ENCODE measurements at places on chromosomes 2 and 18.

DNA sequence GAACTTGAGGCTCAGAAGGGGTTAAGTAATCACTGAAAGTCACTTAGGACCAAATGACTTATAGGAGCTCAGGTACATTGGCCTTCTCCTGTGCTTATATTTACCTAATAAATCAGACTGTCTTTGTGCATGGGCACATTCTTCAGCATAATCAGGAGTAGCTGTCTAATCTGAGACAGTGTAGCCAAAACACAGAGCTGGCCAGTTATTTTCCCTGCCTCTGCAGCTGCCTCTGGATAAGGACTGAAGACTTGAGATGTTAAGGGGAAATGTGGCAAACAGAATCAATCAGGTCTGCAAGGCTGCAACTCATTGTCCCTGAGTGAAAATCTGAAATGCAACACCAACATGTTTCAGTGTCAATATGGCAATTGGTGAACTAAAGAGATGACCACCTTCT, 1.5 kb downstream of the FSHR start:
- no peak for DNase-seq

GRCh38 chr2:162732946-162733698, 105.4 kb downstream of the KCNH7 start:
- no peak for DNase-seq

DNA sequence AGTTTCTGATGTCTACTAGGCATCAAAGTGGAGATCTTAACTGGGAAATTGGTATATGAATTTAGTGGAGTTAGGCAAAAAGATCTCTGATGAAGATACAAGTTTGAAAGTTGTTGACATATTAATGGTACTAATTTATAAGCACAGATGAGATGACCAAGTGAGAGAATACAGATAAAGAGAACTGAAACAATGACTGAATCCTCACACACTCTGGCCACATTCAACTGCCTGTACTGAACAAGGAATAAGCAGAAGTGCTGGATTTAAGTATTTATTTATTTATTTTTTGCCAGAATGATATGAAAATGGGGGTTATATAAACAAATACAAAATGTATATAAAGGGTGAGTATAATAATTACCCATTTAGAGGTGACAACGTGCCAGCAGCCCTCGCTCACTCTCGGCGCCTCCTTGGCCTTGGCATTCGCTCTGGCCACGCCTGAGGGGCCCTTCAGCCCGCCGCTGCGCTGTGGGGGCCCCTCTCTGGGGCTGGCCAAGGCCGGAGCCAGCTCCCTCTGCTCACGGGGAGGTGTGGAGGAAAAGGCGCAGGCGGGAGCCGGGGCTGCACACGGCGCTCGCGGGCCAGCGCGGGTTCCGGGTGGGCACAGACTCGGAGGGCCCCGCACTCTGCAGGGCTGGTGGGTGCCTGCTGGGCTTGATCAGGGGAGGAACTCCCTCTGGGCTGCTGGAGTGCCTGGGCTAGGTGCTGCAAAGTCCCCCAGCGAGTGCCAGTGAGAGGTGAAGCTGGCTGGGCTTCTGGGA, 1363.9 kb upstream of the CRIM1 start:
- DNase-seq: no peak

GRCh38 chr2:56202381-56203121, 18.8 kb downstream of the CCDC85A start:
- DNase-seq: no peak

DNA sequence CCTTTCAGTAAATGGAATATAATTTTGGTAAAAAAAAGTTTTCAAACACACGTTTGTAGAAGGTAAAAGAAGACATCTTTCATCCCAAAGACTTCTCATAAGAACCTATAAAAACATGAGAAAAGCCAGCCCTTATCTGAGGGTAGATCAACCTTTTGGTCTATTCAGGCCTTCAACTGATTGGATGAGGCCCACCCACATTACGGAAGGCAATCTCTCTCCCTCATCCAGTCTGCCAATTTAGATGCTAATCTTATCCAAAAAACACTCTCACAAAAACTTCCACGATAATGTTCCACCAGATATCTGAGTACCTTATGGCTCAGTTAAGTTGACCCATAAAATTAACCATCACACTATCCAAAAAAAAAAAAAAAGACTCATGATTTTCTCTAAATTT, 2.2 kb upstream of the CDH20 start:
- no peak for DNase-seq

DNA sequence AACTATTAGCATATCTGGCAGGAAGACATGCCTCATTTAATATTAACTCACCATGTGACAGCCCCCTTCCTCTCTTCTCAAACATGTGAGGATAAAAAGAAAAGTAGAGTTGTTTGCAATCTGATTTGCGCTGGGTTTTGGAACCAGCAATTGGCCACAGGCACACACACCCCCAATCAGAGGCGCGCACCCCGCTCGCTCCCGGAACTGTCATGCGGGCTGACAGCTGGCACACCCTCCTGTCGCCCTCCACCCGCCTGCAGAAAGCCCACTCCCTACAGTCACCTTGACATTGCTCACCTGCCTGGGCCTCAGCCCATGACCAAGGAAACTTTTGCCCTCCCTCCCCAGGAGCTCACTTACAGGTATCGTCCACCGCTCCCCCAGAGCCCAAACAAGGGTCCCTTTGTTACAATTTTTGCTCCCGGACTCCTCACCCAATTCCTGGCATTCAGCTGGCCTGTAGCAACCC, 1.1 kb downstream of the COBLL1 start:
- no peak for DNase-seq

DNA sequence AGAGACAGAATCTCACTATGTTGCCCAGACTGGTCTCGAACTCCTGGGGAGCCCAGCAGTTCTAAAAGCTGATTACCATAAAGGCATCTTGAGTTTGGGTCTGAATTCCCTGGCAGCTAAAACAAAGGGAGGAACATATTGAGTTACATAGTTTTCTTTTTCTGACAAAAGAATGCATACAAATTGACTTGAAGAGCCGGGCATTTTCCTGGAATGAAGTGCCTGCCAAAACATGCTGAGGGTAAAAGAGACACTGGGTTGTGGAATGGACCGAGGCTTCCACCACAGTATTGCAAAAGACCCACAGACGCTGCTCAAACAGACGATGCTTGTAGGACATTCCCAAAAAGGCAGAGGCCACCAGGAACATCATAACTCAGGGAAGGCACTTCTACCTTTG, 35.1 kb upstream of the ROCK2 start:
- DNase-seq: no peak

DNA sequence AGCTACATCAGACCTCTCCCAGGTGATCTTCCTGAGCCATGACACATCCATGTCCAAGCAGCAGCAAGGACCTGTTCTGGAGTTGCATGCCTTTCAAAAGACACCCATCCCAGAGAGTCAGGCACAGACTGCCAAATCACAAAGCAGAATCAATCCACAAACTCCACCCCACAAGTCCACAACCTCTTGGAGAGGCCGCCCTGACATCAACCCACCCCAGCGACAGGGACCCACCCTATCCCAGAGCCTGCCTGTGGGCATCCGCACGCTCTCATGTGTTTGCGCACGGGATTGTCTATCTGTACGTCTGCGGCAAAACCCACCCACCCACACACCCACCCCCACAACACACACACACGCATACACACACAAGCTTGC, 11.9 kb downstream of the SMAD7 start:
- no peak for DNase-seq

DNA sequence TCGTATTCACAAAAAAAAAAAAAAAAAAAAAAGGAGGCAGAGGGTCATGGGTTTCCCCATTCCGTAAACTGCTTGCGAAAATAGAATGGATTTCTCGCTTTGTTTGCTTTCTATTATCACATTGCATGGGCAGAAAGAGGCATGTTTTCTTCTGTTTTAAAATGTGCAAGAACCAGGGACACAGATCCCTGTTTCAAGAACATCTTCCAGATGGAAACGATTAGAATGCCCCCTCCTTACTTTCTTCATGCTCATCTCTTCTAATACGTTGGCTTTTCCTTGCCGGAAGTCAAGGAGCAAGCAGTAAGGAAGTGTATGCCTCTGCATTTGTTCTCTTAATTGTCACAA, 51.0 kb upstream of the ZNF516 start:
- DNase-seq: no peak

- DNase-seq: no peak
Observed at GRCh38 chr2:29162204-29162928, 47.2 kb downstream of the CLIP4 start.

DNA sequence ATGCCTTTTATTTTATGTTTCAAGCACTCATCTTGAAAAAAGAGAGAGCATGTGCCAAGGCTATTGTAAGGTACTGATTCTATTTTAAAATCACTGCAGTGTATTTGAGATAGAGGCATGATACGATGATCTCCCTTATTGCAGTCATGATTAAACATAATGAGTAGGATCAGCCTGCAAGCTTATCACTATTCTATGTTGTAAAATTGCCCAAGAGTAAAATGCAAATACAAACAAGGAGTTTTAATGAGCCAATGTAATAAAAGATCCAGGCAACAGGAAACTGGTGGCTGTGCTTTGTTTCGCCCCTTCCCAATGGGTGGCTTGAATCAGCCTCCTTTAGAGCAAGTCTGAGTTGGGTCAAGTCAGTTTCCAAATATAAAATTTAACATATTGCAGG, 116.4 kb upstream of the RBMS1 start:
- DNase-seq: no peak

- no peak for DNase-seq
Observed at GRCh38 chr2:110977403-110977802, 143.3 kb upstream of the BCL2L11 start.

DNA sequence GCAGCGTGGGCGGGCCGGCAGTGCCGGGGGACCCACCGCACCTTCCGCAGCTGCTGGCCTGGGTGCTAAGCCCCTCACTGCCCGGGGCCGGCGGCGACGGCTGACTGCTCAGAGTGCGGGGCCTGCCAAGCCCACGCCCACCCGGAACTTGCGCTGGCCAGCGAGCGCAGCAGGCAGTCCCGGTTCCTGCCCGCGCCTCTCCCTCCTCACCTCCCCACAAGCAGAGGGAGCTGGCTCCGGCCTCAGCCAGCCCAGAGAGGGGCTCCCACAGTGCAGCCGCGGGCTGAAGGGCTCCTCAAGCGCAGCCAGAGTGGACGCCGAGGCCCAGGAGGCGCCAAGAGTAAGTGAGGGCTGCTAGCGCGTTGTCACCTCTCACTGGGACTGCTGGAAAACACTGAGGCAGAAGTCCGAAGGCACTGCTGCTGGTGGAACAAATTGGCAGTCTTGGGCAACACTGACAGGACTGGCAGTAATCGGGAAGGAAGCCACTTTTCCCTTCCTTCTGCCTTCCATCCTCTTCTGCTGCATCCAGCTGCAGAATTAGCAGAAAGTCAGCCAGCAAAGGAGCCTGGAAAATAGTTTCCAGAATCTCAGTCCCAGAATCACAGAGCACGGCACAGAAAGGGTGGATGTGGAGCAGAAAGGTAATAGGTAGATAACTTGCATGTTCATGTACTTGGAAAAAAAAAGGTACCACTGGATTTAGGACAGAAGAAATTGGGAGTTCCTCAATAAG, 179.4 kb upstream of the FN1 start:
- DNase-seq: no peak

DNA sequence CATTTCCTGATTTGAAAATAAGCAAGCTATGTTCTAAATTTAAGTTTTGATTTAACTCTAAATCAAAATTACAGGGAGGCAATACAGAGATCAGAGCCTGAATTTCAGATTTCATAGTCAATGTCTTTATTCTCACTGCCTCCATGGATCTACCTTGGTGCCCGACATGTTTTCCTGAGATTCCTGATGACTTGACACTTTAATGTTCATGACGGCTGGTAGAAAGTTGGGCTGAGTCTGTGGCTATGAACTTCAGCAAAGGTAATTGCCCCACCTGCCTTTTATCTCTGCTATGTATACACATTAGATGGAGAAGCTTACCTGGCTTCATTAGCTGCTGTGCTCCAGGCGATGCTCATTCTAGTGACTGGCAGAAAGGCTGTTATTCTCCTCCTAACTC, 1390.5 kb upstream of the CELF4 start:
- DNase-seq: no peak

DNA sequence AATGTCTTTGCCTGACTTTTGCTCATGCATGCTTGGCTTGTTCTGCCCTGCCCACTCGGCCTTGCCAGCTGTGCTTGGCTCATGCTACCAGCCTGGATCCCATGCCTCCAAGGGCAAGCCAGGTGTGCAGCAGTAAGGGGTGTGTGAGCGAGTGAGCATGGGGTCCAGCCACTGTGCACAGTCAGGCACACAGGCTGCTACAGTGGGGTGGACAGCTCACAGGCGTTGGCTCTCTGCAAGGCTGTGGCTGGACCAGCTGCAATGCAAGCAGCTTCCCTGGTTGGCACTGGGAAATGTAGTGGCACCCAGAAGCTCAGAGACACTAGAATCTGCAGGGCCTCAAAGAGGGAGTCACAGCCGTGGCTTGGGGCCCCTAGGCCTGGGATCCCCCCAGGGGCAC, 529.7 kb downstream of the DSC3 start:
- DNase-seq: no peak

DNA sequence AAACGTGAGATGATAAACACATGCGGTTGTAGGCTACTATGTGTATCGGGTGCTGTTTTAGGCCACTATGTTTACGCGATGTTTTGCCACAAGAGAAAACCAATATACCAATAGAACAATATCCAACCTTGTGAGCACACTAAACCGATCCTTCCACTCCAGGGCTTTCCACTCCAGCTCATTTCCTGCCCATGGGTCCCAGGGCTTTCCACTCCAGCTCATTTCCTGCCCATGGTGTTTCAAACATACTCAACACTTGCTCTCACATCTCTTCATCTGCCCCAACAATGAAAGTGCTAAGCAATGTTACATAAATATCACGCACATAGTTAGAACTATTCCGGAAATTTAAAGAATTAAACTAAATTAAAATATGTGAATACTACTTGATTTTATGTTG, 80.0 kb downstream of the EPB41L3 start:
- no peak for DNase-seq

- DNase-seq: no peak
Observed at GRCh38 chr2:129726216-129726615, 253.2 kb upstream of the RAB6C start.

GRCh38 chr18:36496022-36496421, 198.5 kb downstream of the FHOD3 start:
- DNase-seq: no peak

GRCh38 chr2:2777876-2778275, 446.8 kb upstream of the MYT1L start:
- no peak for DNase-seq

DNA sequence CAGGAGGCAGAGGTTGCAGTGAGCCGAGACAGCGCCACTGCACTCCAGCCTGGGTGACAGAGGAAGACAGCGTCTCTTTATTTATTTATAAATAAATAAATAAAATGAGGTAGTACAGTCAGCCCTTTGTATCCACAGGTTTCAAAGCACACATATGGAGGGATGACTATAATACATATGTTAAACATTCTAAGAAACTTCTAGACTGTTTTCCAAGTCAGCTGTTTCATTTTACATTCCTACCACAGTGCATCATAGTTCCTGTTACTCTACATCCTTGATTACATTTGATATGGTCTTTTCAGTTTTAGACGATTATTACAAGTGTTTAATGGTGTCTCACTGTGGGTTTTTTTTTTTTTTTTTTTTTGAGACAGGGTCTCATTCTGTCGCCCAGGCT, 157.6 kb downstream of the ATAD2B start:
- no peak for DNase-seq

- DNase-seq: peak; percentile 14
Observed at GRCh38 chr2:106065268-106065982, 128.7 kb downstream of the UXS1 start.

- no peak for DNase-seq
Observed at GRCh38 chr2:42882756-42883155, 90.4 kb upstream of the HAAO start.

Data from CD8-positive, alpha-beta T cell (primary cell).